Hippocampal formation (tissue), 2 donors: ENCODE measurements at places on chromosomes 12 and 14.

GRCh38 chr12:130227641-130228040 lies 65.4 kb downstream of the FZD10 start:
- peak; percentile 1 for DNase-seq

DNA sequence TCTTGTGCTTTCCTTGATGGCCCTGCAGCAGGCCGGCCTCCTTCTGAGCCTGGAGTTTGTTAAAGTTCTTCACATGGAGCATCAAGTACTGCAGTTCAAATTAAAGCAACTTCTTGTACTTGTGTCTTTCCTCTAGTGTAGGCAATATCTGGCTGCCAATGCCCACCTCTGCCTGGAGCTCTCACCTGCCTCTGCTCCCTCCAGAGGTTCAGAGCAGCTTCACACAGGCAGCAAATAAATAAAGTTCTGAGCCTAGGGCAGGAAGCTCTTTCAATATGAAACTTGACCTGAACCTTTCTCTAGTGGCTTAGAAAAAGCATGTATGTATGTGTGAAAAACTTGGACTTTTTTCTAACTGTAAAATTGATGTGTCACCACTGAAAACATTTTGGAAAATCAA lies 65.9 kb downstream of the ITPR2 start:
- DNase-seq: no peak

DNA sequence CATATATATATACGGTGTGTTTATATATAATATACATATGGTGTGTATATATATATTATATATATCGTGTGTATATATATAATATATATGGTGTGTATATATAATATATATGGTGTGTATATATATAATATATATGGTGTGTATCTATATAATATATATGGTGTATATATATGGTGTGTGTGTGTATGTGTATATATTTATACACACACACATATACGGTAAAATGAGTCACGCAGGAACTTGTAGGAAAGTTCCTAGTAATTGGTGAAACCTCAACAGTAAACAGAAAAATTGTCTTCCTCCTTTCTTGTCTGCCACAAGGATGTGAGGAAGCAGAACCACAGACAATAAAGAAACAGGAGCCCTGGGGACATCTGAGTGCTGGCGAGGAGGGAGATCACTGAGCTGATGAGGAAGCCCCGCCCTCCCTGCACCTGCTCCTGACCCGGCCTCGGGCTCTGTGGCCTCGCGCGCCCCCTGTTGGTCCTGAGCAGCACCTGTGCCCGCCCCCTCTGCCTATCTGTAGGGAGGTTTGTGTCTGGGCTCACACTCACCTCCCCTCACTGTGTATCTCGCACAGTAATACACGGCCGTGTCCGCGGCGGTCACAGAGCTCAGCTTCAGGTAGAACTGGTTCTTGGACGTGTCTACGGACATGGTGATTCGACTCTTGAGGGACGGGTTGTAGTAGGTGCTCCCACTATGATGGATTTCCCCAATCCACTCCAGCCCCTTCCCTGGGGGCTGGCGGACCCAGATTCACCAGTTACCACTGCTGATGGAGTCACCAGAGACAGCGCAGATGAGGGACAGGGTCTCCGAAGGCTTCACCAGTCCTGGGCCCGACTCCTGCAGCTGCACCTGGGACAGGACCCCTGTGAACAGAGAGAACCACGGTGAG lies 1079.4 kb downstream of the TMEM121 start:
- DNase-seq: no peak

DNA sequence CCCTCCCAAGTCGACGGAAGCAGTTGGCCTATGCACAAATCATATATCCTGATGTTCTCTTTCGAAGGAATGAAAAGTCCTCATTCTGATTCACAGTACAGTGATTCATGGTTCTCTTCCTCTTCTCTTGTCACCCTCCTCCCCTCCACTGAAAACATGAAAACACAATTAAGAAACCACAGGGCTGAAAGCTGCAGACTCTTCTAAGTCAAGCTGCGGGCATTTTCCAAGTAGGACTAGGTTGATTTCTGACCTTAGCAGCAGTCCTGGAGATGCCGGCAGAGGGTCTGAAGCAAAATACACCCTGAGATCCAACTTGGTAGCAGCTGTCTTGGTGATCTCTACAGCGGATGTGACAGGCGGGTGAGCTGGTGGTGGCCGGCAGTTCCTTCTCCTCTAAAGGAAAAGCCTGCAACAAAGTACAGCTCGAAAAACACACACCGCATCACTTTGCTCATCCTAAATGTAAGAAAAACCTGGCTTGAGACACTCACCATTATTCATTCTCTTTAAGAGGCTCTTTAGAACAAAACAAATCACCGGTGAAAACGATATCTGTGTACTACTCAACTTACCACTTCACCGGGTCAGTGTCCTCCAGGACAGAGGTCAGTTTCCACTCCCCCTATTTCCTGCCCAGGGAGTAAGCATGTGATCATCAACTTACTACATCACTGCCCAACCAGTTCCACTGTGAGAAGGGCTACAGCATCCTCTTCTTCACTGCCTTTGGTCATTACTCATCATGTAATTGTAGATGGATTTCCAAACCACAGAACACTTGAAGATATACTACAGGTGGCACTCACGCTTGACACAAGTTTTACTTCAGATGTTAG lies 6.0 kb downstream of the TMCC3 start:
- DNase-seq: peak; percentile 36

GRCh38 chr12:65407388-65408149 lies 129.1 kb downstream of the MSRB3 start:
- DNase-seq: no peak

GRCh38 chr14:29410581-29410980 lies 517.1 kb downstream of the PRKD1 start:
- no peak for DNase-seq
